ENCODE measurements at places on chromosomes 1 and 21.
A peak's percentile ranks its signal among the peaks of the same experiment; 100 is the strongest.

- DNase-seq: no peak
Measured at GRCh38 chr1:20266141-20266540, 24.5 kb upstream of the VWA5B1 start.

- DNase-seq: no peak
Measured at GRCh38 chr1:111442457-111442856, 6.6 kb downstream of the WDR77 start.

- DNase-seq: no peak
Measured at GRCh38 chr1:229862017-229862774, 204.8 kb upstream of the GALNT2 start.

DNA sequence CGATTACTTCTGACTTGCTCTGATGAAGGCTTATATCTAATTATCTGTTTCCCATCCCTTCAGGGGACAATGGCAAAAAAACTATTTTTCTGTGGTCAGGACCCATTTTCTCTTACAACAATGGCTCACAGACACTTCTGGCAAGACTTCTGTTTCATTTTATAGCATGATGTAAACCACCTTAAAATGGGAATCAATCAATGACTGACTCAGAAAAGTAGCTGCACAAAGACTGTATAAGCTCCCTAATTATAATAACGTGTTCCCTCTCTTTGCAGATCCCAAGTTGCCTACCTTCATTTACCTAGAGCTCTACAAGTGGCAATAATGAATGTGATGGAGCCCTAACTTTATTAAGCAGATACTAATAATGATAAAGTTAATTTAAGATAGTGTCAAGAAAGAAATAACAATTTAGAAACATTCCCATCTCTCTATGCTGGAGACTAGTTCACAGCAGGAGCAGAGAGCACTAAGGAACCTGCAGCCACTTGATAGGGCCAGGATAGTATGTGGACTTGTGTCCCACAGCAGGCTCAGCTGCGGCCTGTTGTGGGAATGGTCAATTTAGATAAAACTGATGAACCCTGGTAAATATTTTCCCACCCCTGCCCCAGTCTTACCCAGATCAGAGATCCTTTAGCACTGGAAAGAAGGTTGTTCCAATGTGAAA is 538 bp downstream of the GBP2 start:
- DNase-seq: no peak

DNA sequence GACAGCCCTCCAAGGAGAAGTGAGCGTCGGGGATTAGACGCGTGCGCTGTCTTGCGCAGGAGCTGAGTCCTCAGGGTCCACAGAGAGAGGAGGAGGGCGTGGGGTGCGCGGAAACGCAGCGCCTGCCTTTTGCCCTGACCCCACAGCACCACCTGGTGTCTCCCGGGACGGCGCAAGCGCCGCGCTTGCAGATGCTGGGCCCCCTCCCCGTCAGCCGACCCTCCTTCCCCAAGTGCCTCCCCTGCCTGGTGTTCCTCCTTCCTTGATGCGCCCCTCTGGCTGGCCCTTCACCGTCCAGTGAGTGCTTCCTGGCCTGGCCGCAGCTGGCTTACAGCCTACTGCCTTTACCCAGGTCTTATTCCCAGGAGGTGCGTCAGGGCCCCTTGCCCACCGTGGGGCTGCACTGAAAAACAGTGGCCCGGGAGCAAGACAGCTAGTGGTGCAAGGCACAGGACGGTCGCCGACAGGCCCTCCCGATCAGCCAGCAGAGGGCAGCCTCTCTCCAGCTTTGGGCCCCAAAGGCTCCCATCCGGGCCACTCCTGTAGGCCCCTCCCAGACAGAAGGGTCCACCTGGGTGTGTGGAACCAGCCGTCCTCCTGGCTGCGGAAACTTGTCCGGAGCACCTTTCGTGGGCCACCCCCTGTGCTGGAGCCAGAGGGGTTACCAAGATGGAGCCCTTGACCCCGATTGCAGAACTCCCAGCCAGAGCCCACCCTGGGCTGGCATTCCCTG is 12.9 kb upstream of the PHLDA3 start:
- DNase-seq: peak; percentile 68

GRCh38 chr1:55150880-55151588 is 64.1 kb downstream of the USP24 start:
- no peak for DNase-seq
